Germinal center (tissue), 1 donor: ENCODE measurements at places on chromosomes 5 and 9.

GRCh38 chr5:103385722-103386121 lies 127.2 kb downstream of the MACIR start:
- DNase-seq = no peak

GRCh38 chr5:37014321-37014720 lies 137.8 kb downstream of the NIPBL start:
- no peak for DNase-seq

GRCh38 chr9:98362624-98363252 lies 107.3 kb upstream of the TBC1D2 start:
- DNase-seq = no peak

DNA sequence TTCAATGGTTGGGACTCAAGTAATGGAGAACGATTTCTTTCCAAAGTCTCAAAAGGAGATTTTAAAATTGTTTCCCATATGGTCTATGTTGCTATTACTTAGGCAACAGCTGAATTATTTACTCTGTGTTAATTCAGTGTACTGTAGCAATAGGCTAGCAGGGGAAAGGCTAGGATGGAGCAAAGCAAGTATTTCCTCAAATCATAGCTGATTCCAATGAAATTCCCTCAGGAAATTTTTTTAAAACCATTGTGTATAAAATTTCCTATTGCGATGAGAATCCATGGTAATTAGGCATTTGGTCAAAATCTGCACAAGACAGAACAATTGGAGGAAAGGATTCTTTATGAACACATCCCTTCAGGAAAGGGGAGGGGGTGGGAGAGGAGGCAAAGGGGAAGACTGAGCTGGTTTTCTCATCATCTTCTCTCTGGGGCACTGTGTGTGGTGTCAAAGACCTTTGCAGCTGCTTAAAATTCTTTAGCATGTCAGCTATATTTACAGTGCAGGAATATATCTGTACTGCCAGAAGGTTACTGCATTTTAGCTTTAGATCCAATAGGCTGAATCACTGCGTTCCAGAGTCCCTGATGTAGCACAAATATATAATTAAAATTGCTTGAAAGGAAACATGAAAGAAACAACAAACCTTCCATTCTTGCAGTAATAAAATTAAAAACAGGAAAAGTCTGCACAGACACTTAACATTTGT lies 95.3 kb downstream of the ZNF608 start:
- DNase-seq = no peak

- DNase-seq = no peak
Measured at GRCh38 chr5:58970766-58971165, 387.9 kb downstream of the RAB3C start.
